ENCODE measurements at places on chromosomes 1 and 21.

DNA sequence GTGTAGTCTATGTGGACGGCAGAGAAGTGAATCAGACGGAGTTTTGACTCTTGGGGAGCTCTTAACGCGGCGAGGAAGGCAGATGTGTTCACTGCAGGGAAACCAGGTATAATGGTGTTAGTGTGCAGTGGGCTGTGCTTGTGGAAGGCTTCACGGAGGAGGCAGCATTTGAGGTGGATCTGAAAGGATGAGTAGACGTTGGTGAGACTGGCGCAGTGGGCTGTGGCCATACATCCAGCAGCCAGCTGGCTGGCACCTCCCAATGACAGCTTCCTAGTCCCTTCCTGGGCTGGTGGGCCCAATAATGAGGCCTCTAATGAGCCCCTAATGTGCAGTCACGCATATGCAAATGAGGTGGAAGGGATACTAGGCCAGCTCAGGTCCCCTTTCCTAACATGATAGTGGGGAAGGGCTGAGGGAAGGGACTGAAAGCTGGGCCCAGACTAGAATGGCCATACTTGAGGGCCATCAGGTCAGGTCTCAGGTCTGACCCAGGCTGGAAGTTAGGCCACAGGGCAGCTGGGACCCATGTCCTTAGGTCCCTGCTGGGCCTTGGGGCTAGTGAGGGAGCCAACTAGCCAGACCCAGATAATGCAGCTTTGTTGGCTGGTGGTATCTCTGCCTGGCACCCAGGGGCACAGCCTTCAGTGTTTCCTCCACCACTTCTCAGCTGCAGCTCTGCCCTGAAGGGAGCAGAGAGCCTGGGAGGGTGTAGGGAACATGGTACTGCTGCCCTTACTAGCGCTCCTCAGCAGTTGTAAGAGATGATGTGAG is 3.8 kb downstream of the MAP7D1 start:
- no peak for DNase-seq

- no peak for DNase-seq
Measured at GRCh38 chr1:87528754-87529517, 200.3 kb downstream of the LMO4 start.

- no peak for DNase-seq
Measured at GRCh38 chr1:38046333-38046883, at the start of gene POU3F1. Gene POU3F1, minus strand, starts transcription at chr1:38046793. Its CDS starts 50 bp downstream, at chr1:38046743.

- DNase-seq = no peak
Measured at GRCh38 chr1:162107911-162108310, 38.4 kb downstream of the NOS1AP start.

- DNase-seq = no peak
Measured at GRCh38 chr1:103218369-103218768, 110.0 kb upstream of the COL11A1 start.

DNA sequence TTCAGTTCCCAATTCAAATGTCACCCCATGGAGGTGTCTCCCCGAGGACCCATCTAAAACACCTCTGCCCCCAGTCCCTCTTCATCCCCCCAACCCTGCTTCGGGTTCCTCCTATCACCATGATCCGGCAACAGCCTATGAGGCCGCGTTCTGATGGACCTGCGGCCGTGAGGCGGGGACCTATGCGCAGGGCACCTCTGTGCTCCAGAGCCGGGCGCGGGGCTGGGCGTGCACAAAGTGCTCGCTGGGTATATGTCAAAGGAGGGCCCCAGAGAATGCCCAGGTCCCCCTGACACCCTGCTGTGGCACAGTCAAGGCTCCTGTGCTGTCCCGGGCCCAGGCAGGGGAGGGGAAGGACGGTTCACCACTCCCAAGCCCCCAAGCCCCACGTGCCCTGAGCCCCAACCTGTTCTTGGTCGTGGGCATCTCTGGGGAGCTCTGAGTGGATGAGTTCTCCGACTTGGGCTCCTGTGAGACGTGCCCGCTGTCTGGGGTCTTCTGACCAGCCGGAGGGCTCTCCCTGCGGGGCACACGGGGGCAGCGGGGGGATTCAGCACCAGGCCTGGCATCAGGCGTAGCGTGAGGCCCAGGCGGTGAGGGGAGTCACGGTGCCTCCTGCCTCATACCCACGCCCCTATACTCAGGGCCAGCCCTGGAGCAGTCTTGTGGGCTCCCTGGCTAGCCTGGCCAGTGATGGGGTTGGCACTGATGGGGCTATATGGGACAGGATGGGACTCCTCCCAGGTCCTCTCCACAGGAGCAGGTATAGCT is 67.7 kb downstream of the RAP1GAP start:
- DNase-seq = no peak

- DNase-seq = no peak
Measured at GRCh38 chr21:41612674-41613532, 104.9 kb upstream of the TMPRSS2 start.

DNA sequence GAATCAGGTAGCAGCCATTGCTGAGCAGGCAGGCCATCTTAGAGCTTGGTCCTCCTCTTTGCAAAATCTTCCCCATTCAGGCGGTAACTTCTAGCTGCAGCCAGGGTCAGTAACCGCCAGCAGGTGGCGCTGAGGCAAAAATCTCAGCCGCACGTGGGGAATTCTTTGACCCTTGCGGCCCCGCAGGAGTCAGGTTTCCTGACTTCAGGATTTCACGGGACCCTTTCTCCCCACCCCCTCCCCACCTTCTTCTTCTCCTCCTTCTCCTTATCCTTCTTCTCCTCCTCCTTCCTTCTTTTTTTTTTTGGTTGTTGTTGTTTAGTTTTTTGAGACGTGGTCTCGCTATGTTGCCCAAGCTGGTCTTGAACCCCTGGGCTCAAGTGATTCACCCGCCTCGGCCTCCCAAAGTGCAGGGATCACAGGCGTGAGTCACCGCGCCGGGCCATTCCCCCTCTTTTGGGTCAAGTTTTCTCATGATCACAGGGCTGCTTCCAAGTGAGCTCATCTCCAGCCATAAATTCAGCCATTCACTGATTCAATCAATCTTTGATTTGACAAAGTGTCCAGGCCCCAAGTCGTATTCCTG is 33.4 kb upstream of the TENT5B start:
- peak; percentile 80 for DNase-seq

DNA sequence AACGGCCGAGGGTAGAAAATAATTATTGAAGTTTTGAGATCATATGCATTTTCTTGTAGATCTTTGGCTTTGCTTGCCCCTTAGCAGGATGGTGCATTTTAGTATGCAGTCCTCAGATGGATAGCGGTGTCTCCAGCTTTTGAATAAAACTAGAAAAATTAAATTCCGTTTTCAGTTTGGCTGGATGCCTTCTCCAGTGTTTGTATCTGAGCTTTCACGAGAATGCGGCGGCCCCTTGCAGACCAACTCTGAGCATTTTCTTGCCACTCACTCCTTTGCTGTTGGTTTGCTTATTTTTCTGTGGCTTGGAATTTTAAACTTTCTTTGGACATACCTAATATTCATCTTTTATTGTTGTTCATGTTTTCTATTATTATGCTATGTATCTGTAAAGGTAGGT is 192.6 kb downstream of the NFIA start:
- no peak for DNase-seq

DNA sequence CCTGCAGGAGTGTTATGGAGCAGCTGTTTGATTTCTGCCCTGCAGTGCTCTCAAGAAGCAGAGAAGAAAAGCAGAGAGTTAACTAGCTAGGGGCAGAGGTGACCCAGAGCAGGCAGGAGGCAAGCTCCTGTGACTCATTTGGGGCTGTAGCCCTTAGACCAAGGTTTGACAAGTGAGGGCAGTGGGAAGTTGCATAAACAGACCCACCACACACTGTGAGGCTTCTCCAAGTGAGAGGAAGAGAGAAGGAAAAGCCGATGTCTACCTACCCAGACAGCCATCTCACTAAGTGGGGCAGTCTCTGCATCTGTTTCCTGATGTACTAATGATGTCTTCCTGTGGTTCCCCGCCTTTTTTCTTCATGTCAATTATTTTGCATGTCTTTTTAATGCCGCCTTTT is 159.9 kb upstream of the NR5A2 start:
- DNase-seq = no peak

- DNase-seq = no peak
Measured at GRCh38 chr1:178086766-178087165, 7.1 kb upstream of the RASAL2 start.

- DNase-seq = no peak
Measured at GRCh38 chr21:29638138-29638537, 301.7 kb downstream of the GRIK1 start.

DNA sequence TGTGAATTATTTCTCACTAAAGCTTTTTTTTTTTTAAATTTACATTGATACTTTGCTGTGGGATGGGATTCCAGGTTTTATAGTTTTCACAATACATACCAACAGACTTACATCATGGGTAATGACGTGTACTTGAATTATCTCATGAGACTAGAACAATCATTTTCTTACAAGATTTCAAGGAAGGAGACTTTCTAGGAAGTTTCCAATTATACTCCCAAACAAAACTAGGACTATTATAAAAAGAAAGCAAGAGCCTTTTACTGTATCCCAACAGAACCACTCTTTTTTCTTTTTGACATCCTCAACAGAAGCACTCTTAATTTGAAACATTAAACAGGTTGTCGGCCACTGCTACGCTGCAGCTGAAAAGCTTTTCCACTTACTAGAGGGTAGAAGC is 48.7 kb downstream of the TESK2 start:
- DNase-seq = no peak

Measured in D341Med (cell line).